ENCODE measurements at places on chromosomes 2 and 18.

DNA sequence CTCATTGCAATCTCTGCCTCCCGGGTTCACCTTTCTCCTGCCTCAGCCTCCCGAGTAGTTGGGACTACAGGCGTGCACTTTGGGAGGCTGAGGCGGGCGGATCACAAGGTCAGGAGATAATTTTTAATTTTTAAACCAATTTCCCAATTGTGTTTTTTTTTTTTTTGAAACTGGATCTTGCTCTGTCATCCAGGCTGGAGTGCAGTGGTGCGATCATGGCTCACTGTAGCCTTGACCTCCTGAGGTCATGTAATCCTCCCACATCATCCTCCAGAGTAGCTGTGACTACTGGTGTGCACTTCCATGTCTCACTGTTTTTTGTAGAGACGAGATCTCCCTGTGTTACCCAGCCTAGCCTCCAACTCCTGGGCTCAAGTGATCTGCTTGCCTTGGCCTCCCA lies 49.3 kb downstream of the GLS start:
- no peak for DNase-seq

DNA sequence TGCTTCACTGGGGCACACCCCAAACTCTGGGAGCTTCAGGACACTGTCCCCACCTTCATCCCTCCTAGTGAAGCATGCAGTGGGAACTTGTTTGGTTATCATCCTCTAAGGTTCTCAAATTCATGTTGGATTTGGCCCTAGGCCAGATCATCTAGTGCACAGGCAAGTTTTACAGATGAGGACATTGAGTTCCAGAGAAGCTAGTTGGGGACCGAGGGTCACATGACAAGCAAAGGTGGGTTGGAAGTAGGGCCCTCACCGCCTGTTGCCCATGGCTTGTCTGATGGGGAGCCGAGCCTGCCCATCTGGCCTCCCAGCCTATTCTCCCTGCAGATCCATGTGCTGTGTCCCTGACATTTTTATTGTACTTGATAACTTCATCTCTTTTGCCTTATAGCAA lies 2.8 kb downstream of the PRKCE start:
- DNase-seq = no peak

DNA sequence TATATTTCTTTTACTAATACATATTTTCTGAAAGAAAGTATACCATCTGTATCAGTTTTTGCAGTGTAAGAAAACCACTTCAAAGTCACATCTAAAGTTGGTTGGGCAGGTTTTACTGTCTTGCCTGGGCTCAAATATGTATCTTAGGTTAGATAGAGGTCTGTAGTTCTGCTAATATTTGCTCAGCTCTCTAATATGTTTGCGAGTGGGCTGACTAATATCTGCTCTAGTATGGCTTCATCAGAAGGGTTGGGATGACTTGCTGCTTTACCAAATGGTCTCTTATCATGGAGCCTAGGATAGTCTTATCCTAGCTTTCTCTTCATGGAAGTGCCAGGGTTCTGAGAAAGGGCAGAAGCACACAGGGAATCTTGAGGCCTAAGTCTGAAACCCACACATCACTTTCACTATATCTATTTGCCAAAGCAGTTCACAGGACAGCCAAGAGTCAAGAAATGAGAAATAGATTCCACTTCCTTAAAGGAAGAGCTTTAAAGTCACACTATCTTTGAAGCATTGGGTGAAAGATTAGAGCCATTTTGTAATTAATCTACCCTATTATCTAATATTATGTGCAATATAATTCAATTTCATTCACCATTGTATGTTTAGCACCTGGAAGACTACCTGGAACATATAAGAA lies 610.0 kb downstream of the KCNJ3 start:
- DNase-seq = no peak

DNA sequence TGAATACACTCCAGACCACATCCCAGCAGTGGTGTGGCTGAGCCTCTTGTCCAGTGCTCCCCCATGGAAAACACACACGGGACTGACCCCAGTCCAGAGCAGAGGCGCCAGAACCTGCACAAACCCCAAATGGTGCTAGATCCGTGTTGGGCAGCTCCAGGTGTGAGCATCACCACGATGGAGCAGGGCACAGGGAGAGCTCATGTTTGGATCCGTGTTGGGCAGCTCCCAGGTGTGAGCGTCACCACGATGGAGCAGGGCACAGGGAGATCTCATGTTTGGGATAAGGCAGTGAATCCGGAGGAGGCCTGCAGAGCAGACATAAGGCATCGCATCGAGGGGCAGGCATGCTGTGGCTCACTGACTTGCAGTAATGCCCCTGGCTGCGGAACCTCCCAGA lies 460.0 kb upstream of the MYT1L start:
- no peak for DNase-seq

DNA sequence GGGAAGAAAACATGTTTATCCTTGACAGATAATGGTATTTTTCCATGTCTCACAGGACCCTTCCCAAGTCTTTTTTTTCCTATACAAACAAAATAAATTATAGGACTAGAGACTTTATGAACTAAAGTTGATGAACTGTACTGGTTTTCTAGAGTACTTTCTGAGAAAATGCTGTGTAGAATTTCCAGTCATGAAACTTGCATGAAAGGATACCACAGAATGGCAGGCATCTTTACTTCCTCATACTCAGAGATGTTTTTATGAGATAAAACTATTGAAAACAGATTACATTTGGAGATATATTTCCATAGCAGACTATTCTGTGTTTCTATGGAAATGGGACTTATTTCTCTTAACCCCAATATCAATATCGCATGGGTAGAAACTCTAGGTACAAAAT lies 403.5 kb downstream of the PARD3B start:
- DNase-seq = no peak

DNA sequence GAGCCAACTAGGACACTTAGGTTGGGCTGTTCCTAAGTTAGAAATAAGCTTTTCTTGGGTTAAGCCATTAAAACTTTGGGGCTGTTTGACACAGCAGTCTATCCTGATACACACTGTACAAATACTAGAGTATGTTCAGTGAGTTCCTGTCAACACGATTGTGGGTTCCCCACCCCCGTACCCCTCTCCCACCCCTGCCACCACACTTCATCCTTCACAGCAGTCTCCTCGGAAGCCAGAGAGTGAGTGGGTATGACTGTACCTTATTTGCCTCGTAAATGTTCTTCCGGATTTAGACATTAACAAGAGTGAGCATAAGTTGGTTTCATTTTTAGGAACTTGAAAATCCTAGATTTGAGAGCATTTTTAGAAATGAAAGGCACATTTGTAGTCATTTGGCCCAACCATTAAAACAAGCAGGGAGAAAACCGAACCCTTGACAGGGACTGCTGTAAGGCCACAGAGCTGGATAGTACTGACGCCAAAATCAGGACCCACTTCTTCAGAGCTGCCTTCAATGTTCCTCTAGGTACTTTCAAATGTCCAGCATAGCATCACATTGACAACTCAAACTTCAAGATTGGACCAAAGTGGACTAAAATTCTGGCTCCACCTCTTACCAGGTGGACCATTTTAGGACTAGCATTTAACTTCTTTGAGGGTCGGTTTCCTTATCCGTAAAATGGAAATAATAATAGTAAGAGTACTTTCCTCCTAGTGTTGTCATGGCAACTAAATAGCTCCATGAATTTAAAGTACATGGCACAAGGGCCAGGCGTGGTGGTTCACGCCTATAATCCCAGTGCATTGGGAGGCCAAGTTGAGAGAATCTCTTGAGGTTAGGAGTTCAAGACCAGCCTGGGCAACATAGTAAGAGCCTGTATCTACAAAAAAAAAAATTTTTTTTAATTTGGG lies 166.3 kb upstream of the SERTAD2 start:
- peak; percentile 78 for DNase-seq

- peak; percentile 80 for DNase-seq
Observed at GRCh38 chr18:47756364-47757016, 174.0 kb downstream of the SMAD2 start.

DNA sequence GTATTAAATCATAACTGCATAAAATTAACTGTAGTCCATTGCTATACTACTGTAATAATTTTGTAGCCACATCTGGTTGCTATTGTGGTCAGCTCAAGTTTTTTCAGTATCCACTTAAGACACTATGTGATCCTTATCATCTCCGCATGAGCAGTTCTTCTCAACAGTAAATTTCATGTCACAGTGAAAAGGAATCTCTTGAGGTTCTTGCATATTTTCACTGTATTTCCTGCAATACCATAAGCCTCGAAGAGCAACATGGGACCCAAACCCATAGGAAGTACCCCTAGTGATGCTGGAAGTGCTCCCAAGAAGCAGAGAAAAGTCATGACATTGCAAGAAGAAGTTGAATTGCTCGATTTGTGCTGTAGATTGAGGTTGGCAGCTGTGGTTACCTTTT lies 86.7 kb downstream of the LDLRAD4 start:
- DNase-seq = no peak

DNA sequence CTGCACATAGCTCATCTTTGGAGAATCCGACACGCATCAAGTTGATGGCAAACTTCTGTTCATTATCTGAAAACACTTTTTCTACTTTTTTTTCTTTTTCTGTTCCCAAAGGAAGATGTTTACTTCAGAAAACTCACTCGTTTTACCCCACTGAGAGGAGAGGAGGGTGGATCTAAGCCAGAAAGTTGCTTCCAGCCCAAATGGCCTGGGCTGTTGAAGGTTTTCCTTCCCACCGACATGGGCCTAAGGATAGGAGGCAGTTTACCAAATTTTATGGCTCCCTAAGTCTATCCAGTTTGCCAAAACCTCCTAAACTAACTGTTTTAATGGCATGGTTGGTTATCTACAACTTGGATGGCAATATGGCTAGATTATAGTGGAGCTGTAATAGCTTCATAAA lies 70.4 kb downstream of the DDX1 start:
- no peak for DNase-seq

- DNase-seq = no peak
Observed at GRCh38 chr18:70301667-70302066, 12.8 kb downstream of the SOCS6 start.

- no peak for DNase-seq
Observed at GRCh38 chr2:217836901-217837491, 165.8 kb downstream of the TNS1 start.

GRCh38 chr18:77755187-77755586 lies 505.5 kb downstream of the GALR1 start:
- no peak for DNase-seq

DNA sequence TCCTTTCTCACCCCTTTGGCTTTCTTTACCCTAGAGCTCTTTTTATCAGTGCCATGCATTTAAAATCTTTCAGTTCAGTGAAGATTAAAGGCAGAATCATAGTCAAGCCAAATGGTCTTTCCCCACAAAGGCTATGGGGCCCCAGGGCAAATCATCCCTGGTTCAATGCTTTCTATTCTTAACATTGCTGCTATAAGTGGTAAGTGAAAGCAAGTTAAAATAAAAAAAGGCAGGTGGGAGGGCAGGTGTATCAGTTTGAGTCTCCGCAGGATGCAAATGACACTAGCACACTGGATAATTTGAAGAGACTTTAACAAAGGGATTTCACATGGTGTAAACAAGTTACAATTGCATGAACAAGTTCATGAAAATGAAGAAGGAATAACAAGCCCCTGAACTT lies 757.4 kb downstream of the SATB2 start:
- DNase-seq = no peak

DNA sequence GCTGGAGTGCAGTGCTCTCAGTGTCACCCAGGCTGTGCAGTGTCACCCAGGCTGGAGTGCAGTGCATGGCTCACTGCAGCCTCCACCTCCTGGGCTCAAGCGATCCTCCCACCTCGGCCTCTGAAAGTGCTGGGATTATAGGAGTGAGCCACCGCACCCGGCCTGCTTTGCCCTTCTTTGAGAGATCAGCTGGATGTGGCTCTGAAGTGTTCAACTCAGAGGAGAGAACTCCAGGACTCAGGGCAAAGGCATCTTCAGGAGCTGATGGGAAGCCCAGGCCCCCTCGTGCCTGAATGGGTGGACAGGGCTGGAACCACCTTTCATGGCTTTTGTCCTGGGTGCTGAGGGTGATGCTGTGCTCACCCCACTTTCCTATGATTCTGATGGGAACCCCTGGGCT lies 52.0 kb upstream of the HAAO start:
- DNase-seq = peak; percentile 43
